Lung (tissue), 17 donors: ENCODE measurements at places on chromosomes 5 and 9. TPM values are rescaled to one million over a fixed set of nuclear protein-coding genes. Genes with fewer than 3 reads are reported as not detected.

Gene N4BP3
- 11.4 TPM for total RNA-seq

Gene PAEP
- total RNA-seq: 0.37 TPM

Gene DDX41
- total RNA-seq: 82.4 TPM

Gene RAD50
- total RNA-seq: 46.7 TPM

Gene STKLD1
- 0.82 TPM for total RNA-seq

Gene SPINK13
- total RNA-seq: not detected

Gene STPG3
- not detected for total RNA-seq

Gene CDO1
- 4.3 TPM for total RNA-seq

Gene KCNV2
- total RNA-seq: not detected

Gene SUB1
- 126 TPM for total RNA-seq

Gene MUSK
- 2.8 TPM for total RNA-seq

Gene LCN15
- not detected for total RNA-seq

Gene ANKRD31
- total RNA-seq: 0.51 TPM

Gene SLC6A7
- not detected for total RNA-seq

Gene IL4
- not detected for total RNA-seq

Gene PPIP5K2
- total RNA-seq: 42.8 TPM

Gene SH3TC2
- total RNA-seq: 3.3 TPM

Gene PRR7
- 2.9 TPM for total RNA-seq

Gene CDX1
- 0.43 TPM for total RNA-seq
